Dorsolateral prefrontal cortex (tissue), 122 donors: ENCODE measurements at places on chromosomes 13 and 19. TPM values are rescaled to one million over a fixed set of nuclear protein-coding genes. Genes with fewer than 3 reads are reported as not detected.

ZNF813 gene
- 1.3 TPM for total RNA-seq

APOC4 gene
- not detected for total RNA-seq

SMIM44 gene
- not detected for total RNA-seq

DCAF15 gene
- 16.4 TPM for total RNA-seq

CYP2A6 gene
- total RNA-seq: 0.65 TPM
